ENCODE measurements at places on chromosomes 3 and 15.

- DNase-seq: peak; percentile 71
Observed at GRCh38 chr15:90320062-90320884, 31.8 kb upstream of the ZNF774 start.

DNA sequence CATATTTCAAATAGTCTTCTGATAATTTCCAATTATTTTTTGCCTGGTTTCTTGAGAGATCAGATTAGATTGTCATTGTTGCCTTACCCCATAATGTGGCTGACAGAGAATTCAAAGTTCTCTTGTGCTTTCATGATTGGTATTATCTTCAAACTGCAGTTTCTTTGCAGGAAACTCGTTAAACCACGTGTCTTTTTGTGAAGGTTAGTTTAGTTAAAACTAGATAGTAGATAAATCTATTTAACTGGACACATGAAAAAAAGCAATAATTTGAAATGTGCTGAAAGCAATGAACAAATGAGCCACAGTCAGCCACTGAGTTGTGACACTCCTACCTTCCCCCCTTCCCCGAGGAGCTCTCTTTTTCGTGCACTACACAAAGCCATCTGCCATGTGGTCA is 327.5 kb upstream of the UMPS start:
- no peak for DNase-seq

GRCh38 chr3:161647936-161648470 is 151.4 kb downstream of the OTOL1 start:
- no peak for DNase-seq

DNA sequence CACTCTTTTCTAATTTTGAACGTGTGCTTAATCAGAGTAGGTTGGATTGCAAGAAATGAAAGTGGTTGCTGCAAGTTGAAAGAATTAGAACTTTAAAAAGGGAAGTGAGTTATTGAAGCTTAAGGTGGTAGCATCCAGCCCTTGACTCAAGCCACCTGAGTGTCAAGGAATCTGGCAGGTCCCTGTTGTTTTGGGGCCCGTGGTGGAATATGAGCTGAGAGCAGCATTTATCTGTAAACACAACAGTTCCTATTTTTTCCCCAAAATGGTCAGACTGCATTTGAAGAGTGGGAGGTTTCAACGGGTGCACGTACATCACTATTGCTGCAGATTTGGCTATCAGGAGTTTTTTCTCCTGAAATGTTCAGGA is 1.7 kb downstream of the ITPR1 start:
- DNase-seq: no peak

DNA sequence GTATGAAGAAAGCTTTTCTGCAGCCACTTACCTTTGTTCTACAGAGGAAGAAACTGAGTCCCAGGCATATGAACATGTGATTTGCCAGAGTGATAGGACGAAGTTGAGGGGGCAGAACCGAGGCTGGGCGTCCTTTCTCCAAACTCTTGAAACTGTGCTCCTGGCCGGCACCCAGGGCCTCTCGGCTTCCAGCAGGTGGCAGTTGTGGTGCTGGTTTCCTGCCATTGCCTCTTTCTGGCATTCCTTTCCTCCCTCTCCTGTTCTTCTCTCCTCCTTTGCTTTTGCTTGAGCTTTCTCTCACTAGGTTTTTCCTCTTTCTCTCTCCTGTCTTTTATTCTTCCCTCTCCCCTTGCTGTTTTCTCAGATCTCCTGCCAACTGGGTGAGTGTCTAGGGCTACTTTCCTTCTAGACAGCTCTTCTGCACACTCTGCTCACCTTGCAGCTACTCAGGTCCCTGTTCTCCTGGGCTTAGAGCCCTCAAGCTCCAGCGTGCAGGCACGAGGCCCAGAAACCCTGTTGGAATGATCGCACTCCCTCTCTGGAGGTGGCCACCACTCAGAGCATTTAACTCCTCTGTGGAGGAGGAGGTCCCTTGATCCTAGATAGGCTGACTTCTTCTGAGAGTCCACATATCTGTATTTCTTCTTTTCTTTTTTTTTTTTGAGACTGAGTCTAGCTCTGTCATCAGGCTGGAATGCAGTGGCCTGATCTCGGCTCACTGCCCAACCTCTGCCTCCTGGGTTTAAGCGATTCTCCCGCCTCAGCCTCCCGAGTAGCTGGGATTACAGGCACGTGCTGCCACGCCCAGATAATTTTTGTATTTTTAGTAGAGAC is 26.2 kb downstream of the TRAK1 start:
- no peak for DNase-seq

DNA sequence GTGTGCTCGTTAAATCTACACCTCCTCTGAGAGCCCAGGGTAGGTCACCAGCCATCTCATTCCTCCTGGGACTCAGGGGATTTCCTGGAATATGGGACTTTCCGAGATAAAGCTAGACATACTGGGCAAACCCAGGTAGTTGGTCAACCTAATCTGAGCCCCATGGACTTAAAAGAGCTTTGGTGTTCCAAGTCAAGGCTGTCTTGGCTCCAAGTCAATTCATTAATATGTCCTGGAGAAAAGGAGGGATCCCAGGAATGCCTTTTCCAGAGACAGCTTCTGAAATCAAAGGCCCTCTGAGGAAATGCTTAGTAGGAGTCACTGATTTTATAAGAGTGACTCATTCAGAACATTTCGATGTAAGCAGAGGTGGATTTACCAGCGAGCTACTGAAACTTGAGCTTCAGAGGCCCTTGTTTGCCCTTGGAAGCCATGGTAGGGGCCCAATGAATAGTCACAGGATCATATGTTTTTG is 137.3 kb upstream of the UBE2E1 start:
- no peak for DNase-seq

GRCh38 chr15:100043692-100044091 is 298.1 kb downstream of the ADAMTS17 start:
- DNase-seq: no peak

- DNase-seq: no peak
Observed at GRCh38 chr15:88904257-88904623, 8.9 kb upstream of the HAPLN3 start.

DNA sequence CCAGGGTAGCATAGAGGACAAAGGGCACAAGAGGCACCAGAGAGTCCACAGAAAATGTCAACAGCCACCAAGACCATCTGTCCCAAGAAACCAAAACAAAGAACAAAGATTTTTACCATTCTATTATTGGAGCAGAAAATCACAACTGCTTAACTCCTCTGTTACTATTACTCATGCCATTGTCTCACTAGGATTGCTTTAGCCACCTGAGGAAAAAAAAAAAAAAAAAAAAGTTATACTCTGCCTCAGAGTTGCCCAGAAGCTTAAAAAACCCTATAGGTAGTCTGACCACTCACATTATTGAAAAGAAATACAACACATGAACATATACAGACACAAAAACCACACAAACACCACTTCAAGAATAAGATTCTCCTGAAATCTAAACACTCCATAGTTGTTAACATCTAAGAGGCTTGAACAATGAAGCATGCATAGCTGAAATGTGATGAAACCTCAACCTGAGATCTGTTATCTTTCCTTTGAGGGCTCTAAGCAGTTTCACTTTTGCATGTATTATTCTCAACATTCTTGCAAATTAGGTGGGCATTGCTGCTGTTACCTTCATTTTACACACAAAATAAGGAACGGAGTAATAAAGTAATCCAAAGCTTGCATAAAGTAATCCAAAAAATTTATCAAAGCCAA is 85.4 kb downstream of the IGSF11 start:
- no peak for DNase-seq

DNA sequence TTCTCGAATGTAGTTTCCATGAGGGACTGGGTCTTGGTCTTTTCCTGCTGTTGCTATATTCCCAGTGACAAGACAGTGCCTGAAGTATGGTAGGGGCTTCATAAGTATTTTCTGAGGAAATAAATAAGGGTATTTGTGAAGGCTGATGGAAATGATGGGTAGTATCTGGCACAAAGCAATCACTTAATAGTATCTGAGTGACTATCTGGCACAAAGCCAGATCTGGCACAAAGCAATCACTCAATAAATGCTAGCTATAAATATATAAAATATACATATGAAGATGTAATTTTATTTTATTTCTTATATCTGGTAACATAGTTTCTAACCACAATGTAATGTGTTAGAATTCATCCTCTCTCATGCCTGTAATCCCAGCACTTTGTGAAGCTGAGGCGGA is 20.7 kb upstream of the PROK2 start:
- no peak for DNase-seq

GRCh38 chr3:164340273-164340672 is 738.0 kb downstream of the SI start:
- no peak for DNase-seq

DNA sequence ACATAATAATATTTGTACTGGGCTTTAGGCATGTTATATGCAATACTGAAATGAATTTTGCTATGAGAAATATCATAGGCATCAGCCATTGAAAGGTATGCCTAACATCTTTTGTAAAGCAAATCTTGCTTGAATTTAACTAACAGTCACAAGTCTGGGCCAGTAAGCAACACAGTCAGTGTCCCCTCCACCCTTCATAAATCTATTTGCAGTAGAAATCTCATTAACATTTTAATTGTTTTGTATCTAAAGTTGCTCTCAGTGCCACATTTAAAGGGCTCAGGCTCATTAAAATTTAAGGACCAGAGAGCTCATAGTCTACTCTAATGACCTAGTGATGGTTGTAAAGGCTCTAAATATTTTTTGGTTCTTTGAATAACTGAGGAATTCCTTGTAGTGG is 167.2 kb upstream of the GOLIM4 start:
- no peak for DNase-seq

GRCh38 chr3:1456781-1457311 is 364.0 kb downstream of the CNTN6 start:
- DNase-seq: no peak

DNA sequence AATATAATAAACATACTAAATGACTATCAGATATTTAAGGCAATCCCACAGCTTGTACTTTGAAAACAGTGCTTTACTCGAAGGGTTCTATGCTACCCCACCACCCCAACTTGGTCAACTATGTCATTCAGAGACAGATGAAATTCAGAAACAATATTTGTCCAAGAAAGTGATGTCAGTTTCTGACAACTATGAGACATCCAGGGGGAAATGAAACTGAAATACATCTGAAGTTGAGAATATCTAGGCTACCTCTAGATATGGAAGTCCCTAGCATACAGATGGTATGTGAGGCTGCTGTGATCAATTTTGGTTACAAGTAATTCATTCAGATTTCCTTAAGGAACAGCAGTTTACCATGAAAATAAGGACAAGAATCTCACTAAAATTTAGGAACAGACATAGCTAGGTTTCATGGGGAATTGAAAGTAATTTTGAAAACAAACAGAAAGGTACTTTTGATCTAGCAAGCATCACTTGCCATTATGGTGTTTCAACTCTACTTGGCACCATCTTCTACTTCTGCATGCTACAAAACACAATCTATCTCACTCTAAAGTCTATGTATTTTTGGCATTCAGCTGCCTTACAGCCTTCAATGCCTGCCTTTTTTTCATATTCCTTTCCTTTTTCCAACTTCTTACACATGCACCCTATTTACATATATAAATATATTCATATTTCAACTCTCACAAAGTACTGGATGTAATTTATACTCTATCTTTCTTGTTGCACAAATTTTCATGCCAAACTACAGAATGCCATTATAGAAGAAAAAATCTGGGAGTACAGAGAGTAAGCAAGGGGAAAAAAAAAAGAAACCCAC is 21.7 kb downstream of the ATG3 start:
- no peak for DNase-seq

DNA sequence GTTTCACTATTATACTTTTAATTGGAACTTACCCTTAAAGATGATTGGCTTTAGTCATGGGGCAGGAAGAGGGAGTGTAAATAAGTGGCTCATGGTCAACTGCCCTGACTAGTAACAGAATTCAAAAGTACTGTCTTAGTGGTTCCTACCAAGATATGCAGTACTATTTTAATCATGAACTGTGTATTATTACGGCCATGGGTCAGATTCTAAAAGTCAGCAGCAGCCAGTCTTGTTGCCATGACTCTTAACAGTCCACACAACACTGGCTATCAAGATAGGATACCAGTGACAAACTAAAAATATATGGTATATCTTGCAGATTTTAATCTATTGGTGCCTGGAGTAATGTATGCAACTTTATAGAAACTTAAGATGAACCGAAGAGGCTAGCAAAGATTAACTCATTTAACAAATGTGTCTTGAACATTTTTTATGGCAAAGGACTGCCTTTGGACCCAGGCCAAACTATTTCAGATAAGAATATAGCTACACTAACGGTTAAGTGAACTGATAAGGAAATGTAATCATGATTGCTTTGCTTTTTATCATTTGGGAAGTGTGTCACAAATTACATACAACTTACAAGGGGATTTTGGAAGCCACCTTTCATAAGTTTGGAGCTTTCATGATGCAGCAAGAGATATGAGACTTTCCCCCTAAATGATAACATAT is 163.7 kb downstream of the TCF12 start:
- no peak for DNase-seq

- no peak for DNase-seq
Observed at GRCh38 chr3:38157595-38157994, 7.7 kb upstream of the OXSR1 start.
